ENCODE measurements at places on chromosomes 2 and 18.

DNA sequence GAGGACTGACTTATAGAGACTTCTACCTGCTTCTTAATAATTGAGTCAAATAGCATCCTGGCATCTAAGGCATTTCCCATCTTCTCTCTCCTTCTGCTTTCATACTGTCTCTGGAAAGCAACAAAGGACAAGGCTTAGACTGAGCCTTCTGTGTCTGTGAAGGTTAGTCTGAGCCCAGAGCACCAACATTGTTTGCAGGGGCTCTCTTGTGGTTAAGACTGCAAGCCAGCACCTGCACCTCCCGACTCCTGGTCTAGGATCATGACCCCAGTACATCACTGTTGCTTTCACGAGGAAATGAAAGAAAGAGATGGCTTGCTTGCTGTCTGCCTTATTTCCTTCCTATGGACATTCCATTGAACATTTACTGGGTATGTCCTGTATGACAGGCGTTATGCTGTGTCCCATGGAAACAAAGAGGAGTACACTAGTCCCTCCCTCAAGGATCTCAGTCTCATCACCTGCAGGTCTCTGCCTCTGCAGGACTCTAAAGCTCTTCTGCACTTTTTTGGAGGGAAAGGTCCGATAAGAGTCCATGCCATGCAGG lies 315.8 kb upstream of the EPAS1 start:
- no peak for DNase-seq

DNA sequence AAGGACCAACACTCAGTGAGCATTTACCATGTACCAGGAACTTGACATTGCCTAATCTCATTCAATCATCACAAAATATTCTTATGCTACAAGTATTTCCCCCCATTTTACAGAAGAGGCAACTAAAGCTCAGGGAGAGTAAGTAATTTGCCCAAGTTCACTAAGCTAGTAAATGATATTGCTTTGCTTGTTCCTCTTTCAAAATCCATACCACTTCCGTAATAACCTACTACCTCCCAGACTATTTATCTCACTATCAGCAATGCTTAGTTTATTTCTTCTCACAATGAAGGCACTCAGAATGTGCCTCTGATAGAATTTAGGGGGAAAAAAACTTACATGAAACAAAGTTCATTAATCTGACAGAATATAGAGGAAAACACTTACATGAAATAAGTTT lies 1070.9 kb upstream of the FANCL start:
- DNase-seq, result no peak

- DNase-seq, result no peak
Observed at GRCh38 chr2:46538393-46538792, 59.0 kb downstream of the TMEM247 start.

GRCh38 chr2:238872628-238873380 lies 24.9 kb downstream of the TWIST2 start:
- DNase-seq, result no peak

GRCh38 chr2:10617241-10617640 lies 72.5 kb downstream of the NOL10 start:
- no peak for DNase-seq

DNA sequence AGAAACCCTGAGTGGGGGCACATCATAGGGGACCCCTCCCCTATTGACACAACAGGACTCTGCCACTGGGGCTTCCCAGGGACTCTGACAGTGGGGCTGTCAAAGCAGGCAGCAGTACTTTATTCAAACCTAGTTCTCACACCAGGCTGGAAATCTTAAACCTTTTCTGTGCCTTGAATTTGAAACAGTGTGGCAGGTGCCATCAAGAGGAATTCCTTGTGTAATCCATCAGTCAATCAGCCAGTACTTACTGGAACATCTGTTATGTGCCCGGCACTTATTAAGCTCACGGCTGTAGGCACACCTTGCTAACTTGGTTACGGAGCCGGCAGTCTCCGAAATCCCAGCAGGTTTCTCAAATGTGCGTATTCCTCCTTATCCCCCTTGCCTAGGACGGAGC lies 12.0 kb downstream of the GLI2 start:
- no peak for DNase-seq

DNA sequence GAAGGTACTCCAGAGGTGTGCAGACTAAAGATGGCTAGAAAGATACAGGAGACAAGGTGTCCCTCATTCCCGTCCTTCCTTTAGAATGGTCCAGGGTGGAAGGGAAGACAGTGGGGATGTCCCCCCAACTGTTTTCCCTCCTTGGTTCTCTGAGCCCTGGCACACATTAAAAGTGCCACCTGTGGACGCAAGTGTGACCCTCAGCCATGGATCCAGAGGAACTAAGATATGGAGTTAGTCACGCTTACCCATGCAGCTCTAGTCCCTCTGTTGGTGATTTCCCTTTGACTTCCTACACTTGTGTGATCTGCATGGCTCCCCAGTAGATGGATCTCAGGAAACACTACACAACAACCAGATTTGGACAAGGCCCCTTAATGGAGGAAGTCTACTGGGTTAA lies 113.1 kb upstream of the SRD5A2 start:
- DNase-seq, result no peak

DNA sequence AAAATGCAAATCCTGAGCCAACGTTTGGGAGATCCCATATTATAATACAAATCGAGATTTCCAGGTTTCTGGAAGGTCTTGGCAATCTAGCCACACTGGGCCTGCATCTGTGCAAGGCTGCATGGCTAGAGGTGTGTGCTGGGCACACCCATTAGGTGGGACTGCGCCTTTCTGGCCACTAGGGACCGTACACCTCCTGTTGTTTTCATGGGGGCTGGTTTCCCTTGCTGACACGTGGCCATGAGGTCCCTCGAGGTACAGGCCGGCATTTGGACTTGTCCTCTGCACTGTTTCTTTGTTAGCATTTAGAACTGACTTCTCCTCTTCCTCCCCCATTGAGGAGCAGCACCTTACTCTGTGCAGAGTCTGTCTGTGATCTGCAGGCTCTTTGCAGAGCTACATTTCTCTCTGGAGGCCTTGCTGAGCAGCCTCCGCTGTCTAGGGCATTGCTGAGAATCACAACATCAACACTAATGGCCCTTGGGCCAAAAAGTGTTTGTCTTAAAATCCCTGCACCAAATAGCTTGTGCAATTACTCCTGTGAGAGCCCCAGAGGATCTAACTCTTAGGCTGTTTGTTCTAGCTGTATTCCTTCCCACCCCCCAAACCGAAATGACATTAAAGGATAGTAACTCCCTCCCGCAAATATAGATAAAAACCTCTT lies 131.2 kb downstream of the NEDD4L start:
- DNase-seq, result no peak

DNA sequence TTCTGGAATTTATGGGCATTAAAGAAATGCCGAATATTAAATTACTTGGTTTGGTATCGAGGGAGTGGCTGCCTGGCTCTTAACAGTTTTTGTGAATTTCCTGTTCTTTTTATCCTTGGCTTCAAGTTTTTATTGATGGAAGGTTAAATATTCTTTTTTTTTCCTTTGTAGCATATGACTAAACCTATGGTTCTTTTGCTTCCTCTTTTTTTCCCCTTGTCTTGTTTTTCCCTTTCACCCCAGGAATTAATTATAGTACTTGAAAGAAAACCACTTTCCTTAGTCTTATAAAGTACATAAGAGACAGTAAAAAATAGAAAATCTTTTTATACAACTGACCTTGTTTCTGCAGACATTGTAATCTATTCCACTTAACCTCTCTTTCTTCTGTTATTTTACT lies 42.4 kb downstream of the MGAT5 start:
- DNase-seq, result no peak

- no peak for DNase-seq
Observed at GRCh38 chr2:55105456-55105855, 55.2 kb upstream of the RTN4 start.

- DNase-seq, result no peak
Observed at GRCh38 chr18:23186781-23187180, 51.5 kb downstream of the CABLES1 start.

DNA sequence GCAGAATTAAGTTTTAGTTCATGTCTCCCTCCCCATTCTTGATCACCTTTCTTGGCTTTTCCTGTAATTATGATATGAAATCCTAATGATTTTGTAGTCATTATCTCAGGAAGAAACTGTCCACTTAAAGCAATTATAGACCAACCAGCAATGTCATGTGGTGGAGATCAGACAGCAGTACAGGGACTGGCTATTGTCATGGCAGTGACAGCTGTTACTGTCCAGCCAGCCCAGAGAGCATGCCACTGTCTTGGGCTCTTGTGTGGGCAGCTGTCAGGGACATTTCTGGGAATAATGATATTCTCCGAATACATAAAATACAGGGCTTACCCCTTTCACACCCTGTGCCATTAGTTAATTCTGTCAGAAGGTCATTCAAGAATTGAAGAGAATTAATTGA lies 355.3 kb upstream of the RAB12 start:
- no peak for DNase-seq

DNA sequence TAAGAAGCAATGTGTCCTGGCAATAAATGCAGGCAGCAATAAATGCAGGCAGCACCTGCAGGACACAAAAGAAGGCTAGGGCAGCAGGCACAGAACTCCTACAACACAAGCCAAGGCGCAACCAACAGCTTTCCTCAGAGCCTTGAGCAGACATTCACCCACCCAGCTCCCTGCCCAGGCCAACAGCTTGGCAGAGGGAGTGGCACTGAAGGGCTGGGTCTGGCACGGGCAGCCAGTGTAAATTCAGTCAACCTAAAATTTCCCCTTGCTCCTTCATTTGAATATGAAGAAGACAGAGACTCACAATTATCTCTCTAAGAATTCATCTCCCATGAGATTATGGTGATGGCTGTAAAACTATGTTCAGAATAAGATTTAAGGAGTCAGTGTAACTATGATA lies 35.4 kb downstream of the AAK1 start:
- DNase-seq, result no peak

DNA sequence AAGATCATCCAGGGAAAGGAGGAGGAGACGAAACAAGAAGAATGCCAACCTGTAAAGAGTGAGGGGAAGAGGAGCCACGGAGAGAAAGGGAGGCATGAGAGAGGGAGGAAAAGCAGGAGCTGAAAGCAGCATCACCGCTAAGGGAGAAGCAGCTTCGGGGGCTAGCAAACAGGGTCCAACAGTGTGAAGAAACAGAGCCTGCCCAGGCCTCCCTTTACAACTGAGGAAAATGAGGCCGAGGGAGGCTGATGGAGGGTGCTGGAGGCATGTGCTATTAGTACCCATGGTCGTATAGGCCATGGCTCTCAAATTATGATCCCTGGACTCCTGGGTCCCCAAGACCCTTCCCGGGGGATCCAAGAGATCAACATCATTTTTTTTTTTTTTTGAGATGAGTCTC lies 50.4 kb upstream of the ASPRV1 start:
- DNase-seq, result no peak

All from activated CD4-positive, alpha-beta T cell treated with anti-CD3 and anti-CD28 coated beads, Interleukin-2, Interleukin-6, amounts not matched to agents 100 ng/mL and 50 ng/mL, durations not matched to agents 16 hours and 8 hours (primary cell).